Fibroblast of skin of back (primary cell): ENCODE measurements at places on chromosomes 5 and 9.

DNA sequence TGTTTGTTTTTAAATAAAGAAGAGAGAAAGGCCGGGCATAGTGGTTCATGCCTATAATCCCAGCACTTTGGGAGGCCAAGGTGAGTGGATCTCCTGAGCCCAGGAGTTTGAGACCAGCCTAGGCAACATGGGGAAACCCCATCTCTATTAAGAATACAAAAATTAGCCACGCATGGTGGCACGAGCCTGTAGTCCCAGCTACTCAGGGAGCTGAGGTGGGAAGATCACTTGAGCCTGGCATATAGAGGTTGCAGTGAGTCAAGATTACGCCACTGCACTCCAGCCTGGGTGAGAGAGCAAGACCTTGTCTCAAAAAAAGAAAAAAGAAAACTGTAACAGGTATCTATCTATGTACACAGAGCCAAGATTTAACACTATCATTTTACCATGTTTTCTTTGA, 34.2 kb upstream of the CDC42SE2 start:
- no peak for DNase-seq

DNA sequence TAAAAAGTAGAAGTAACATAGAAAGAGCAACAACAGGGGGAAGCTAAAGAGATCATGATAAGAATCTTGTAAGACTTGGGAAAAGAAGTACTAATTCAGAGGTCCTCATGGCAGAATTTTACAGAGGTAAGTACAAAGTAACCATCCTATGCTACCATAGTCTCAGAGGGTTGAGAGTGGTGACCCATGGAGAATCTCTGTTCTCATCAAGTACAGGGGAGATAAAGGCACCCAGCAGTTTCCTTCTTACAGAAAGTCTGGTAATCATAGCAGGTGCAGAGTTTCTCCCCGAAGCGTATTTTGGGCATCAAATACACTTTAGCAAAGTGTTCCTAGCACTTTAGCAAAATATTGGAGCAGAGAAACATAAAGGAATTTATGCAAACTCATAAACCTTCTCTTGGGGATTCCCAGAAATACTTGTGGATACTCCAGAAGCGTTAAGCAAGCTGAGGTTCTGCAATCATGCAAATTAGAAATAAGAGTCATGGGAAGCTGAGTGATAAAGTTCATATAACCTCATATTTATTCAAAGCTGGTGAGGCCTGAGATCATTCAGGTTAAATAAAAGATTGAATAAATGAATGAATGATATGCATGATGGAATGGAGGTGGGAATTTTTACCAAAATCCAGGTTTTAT, 101.0 kb upstream of the SMC2 start:
- no peak for DNase-seq

- no peak for DNase-seq
Observed at GRCh38 chr5:139117342-139117884, 80.8 kb downstream of the SIL1 start.

DNA sequence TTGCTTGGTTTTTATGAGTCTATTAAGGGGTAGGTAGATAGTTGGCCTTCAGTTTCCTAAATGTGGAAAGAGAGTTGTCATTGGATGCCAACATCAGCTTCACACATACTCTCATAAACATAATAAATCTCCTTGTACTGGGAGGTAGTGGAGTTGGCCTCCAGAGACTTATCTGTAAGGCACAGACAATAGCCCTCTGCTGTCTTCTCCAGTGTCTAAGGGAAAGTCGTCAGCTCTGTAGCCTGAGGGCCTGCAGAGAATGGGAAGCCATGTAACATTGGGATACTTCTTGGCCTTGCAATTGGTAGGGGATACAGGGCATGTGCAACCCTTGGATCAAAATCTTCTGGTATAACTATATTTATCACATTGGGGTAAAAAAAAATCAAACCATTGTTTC, 331.9 kb upstream of the KLF9 start:
- DNase-seq = no peak

GRCh38 chr5:171673328-171673727, 112.3 kb upstream of the SMIM23 start:
- no peak for DNase-seq
